Stimulated activated CD8-positive, alpha-beta memory T cell treated with anti-CD3 and anti-CD28 coated beads, Interleukin-12 subunit alpha, Interleukin-12 subunit beta, amount 100 ng/mL, for 1 hour (primary cell): ENCODE measurements at places on chromosomes 6 and 20.

DNA sequence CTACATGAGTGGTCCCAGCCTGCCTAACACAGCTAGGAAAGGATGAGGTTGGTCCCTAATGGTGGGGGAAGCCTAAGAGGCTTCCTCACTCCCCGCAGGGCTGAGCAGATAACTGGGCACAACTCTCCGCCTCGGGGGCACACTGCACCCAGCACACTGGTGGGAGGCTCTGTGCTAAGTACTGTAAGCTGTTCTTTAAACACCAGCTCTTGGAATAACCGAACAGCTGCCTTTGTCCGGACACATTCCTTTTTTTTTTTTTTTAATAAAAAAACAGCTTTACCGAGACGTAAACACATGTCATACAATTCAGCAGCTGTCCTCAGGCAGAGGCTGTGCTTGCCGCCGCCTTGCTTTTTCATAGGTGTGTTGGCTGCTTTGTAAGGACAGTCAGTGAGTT lies 6.9 kb downstream of the PSMG4 start:
- DNase-seq, result no peak

- DNase-seq, result no peak
Measured at GRCh38 chr6:168313431-168314011, 6.1 kb downstream of the DACT2 start.

DNA sequence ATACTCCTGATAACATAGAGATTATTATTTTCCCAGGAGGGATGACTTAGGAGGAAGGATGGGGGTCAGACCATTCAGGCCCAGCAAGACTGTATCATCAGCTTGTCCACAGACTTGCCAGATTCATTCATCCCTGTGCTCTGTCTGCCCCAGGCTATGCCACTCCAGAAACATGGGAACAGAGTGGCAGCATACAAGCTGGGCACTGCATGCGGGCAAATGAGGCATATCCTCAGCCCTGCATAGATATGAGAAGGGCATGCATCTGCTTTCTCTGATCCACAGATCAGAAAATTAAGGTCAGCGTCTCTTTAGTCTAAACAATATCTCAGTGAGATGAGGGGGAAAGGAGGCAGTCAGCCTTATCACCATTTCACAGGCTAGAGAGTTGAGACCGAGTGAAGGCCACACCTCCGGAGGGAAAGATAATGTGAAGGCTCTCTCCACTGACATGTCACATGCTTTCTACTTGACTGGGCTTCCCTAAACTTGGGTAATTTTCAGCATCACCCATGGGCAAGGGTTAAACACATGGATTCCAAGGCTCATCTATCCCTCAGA lies 140.5 kb downstream of the TFAP2B start:
- no peak for DNase-seq

DNA sequence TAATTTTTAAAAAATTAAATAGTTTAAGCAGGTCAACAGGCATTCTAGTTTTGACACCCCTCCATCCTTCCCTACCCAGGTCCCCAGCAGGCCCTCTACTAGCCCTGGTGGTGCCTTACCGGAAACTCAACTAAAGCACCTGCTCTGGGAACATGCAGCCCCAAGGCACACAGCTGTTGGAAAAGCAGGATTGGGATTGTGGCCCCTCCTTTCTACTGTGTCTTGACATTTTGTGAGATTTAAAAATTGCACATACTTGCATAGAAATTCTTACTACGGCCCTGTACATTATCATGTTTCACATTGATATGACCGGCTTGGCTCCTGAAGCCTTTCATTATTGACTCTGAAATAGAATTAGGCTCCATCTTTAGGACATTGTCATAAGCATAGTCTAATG lies 423.2 kb downstream of the GRIK2 start:
- no peak for DNase-seq

DNA sequence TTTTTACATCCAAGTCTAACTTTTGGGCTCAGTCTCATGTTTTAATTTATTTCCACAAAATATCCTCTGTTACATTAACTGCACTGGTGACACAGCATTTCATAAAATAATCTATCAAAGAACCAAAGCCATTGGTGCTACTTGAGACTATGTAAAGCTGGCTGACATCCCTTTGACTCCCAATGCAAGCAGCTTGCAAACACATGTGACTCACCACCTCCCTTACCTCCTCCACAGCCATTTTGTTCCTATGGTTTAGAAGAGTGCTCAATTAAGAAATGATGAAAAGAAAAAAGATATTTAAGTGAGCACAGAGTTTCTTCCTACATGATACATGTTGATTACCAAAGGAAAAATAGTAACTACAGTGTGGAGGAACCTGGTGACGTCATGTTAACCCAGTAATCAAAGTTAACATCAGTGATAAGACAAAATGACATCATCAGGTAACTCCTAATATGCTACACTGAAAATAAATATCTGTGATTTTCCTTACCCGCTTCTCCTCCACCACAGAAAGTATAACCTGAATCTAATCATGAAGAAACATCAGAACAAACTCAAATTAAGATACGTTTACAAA lies 53.3 kb upstream of the LGSN start:
- no peak for DNase-seq

- DNase-seq, result no peak
Measured at GRCh38 chr6:92806254-92806653, 613.1 kb downstream of the EPHA7 start.

- DNase-seq, result no peak
Measured at GRCh38 chr6:147837540-147837939, 329.1 kb downstream of the SAMD5 start.

GRCh38 chr20:32585011-32585585 lies at the start of gene NOL4L:
TSS of gene NOL4L (minus strand) at chr20:32585333. CDS start at chr20:32584890, 443 bp downstream.
- DNase-seq, result no peak

DNA sequence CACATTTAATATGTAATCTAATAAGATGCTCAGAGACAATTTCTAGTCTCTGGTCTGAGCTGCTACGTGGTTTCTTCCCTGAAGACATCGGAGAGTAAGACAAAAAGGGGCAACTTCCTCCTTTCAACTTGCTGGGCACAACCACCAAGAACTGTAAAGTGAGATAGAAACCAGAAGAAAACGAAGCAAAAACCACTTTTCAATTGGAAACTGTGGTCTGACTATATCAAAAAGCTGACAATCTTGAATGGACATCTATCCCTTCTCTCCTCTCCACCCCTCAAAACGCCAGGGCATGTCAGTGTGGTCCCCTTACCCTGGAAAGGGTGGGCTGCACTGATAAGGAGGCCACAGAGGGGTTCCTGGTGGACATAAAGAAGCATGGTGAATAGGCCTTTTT lies 269.1 kb downstream of the CD83 start:
- DNase-seq, result no peak

DNA sequence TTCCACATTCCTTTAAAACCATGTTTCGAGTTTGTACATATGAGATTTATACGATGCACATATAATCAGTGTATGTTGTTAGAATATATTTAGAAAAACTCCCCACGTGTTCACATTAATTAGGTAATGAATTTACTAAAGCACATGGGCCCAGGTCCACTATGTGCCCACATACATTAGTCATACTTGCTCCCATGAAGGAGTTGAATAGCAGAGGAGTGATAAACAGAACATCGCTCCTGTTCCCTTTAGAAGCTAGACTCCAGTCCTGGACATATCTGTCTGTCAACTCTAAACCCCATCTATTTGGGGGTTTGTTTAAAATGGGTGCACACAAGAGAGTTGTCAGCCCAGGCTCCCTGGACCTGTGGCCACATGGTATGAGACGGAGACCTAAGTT lies 108.1 kb upstream of the TIAM2 start:
- DNase-seq, result no peak

DNA sequence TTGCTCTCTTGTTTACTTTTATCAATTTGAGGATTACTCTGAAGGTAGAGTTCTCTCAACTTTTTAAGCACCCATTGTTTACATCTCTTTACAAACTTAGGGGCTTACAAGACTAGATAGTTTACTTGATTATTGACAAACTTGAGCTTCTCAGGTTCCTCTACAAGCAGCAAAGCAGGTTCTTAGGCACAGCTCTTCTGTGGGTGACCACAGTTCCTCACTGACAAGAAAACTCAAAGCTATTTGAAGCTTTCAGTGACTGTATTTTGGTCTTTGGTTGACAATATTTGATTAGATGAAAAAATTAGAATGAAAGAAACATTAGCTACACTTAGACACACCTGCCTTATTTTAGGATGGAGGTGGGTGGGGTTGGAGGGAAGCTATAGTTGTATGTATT lies 327.3 kb upstream of the RUNX2 start:
- no peak for DNase-seq

DNA sequence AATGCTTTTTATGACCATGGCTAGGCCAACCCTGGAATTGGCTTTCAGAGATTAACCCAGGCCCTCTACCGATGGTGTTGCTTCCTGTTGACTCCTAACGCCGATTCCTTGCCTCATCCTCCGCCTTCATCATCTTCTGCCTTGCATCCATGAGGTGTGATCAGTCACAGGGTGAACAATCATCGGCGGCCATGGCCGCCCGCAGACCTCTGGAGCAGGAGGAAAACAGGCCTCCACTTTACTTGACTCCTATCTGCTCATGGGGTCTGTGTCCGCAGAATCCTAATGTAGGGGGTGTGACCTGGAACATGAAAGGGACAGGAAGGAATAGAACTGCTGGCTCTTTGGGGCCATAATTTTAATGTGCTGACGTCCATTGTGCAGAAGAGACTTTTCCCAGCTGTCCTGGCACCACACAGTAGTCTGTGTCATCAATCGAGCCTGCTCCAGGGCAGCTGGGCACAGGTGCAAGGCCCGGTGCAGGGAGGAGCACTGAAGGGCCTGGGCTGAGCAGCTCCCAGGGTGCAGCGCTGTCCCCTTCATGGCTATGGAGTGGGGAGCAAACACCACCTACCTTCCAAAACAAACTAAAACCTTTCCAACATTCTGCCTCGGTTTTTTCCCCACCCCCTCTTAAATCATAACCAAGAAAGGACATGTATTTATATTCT lies 8.0 kb downstream of the SLC22A3 start:
- no peak for DNase-seq

GRCh38 chr6:169993861-169994481 lies 242.5 kb downstream of the ERMARD start:
- DNase-seq, result no peak

DNA sequence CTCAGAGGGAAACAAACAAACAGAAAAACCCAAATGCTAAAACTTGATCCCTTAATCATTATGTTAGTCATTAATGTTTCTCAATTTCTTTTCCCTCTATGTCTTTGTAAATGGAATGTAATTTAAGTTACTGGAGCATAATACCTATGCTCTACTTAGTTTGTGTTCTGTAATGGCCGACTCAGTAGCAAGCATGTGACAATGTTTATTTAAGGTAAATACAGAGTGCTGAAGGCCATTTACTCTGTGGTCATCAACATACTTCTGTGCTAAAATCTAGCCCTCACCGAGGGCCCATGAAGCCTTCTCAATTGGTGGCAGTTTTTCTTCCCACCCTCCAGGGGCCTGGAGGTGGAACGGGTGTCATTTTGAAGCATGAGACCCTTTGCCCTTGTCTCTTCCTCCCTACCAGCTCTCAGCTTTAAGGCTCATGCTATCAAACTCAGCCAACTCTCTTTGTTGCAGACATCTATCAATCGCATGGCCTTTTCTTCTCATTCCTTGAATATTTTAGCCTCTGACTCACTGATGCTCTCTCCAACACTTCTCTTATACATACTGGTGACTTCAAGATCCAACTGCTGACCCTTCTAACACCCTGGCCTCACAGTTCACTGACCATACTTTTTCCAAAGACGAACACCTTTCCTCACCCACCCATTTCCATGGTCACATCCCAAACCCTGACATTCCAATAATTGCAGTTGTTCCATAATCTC lies 48.2 kb downstream of the STX7 start:
- DNase-seq, result no peak

GRCh38 chr6:67897998-67898607 lies 737.0 kb upstream of the ADGRB3 start:
- no peak for DNase-seq

- no peak for DNase-seq
Measured at GRCh38 chr20:21609221-21609620, 95.4 kb upstream of the NKX2-2 start.

- no peak for DNase-seq
Measured at GRCh38 chr6:20661721-20662120, 127.5 kb downstream of the CDKAL1 start.

DNA sequence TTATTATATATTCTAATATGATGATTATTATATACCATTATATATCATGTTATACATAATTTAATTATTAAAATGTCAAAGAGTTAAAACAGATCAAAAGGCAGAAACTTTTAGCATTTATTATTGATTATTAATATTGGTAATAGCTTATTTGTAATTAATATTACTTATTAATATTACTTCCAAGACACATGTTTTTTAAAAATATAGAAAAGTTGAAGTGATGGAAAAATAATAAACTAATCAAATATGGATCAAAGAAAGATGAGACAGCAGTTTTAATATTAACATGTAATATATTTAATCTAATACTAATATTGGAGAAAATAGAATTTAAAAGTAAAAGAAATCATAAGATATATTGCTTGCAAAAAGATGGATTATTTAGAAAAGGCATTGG lies 154.6 kb upstream of the TAB2 start:
- no peak for DNase-seq

- DNase-seq, result no peak
Measured at GRCh38 chr6:169976301-169977081, 225.1 kb downstream of the ERMARD start.

DNA sequence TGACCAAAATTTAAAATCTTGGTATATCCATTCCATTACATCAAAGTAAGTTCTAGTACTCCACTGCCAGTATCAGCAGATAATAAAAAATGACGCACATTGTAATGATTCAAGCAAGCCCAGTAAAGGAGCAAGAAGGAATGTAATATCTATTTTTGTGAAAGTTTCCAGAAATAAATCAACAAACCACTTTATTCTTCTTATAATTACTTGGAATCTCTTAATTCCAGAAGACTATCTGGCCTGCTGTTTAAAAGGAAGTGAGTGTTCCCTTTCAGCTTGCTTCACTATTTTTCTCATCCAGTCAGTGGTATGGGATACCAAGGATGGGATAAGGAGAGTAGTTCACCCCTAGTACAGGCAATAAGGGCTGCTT lies 42.2 kb upstream of the DSE start:
- no peak for DNase-seq

DNA sequence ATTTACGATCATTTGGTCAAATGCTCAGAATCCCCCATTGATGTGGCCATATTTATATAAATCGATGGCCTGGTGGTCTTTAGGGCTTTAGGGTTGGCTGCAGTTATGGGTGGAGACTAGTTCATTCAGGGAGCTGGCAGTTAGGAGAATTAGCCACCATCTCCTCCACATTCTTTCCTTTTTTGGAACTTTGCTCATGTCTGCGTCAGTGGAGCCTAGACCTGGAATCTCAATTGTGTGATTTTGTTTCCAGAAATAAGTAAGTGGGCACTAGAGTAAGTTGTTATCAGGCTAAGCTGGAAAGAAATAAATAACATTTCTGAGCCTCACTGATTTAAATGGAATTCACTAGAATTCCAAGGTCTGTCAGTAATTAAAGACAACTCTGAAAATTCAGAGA lies 29.0 kb upstream of the ELOVL5 start:
- no peak for DNase-seq

DNA sequence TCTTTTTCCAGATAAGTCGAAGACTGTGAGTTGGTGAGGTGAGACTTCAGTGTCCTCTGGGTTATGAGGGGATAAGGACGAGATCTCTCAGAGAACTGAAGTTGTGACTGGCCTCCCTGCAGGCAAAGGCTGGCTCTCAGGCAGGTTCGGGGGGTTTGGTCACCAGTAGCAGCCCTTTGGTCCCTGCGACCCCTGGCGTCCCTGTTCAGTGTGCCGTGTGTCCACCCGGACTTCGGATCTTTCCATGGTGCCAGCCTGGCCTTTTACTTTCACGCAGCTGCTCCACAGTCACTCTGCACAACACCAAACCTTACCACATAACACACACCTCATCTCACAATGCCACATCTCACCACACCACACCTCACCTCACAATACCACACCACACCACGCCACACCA lies 131.9 kb downstream of the ERMARD start:
- no peak for DNase-seq
